ENCODE measurements at places on chromosomes 12 and 14. TPM values are rescaled to one million over a fixed set of nuclear protein-coding genes. Genes with fewer than 3 reads are reported as not detected.

GRCh38 chr12:97005174-97005573 is 98.1 kb downstream of the NEDD1 start:
- no peak for DNase-seq

The MYO1A gene
- 0.11 TPM for polyA plus RNA-seq

DNA sequence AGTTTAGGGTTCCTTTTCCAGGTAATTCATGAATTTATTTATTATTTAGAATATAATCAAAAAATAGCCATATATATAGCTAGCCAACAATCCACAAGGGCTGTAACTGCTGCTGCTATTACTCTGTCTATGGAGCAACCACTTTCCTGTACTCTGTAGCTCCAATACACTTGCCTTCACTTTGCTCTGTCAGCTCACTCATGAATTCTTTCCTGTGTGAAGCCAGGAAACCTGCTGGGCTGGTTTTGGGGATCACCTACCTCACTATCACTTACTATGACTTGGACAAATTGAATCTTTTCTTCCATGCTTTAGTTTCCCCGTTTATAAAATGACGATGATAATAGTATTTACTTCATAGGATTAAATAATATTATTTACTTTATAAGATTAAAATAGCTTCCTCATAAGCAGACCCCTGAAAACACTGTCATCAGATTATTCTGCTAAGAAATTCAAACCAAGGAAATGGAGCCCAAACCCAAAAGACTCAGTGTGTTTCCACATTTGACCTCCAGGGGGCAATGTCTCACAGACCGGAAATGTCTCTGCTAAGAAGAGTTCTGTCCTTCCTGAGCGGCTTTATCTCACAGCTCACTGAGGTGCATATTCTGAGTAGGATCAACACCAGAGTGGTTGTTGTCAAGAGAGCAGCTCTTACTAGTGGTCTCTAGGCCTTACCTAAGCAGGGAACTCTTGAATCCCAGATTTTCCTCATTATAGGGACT is 457.1 kb downstream of the DAD1 start:
- no peak for DNase-seq

- no peak for DNase-seq
Measured at GRCh38 chr14:51792809-51793208, 67.6 kb upstream of the GNG2 start.

The SPPL3 gene
- 87.3 TPM for polyA plus RNA-seq

GRCh38 chr14:21467616-21468015 is 9.1 kb downstream of the RAB2B start:
- no peak for DNase-seq
